ENCODE measurements at places on chromosomes 11 and 22.

GRCh38 chr11:68471360-68472340, 11.1 kb downstream of the PPP6R3 start:
- no peak for DNase-seq

GRCh38 chr11:12090761-12091258, 19.6 kb upstream of the MICAL2 start:
- peak; percentile 64 for DNase-seq

- no peak for DNase-seq
These were observed at the start of gene CD6 for GRCh38 chr11:60971520-60971919. Gene CD6 (plus strand): TSS chr11:60971680. CDS start chr11:60971866, 186 bp downstream.

DNA sequence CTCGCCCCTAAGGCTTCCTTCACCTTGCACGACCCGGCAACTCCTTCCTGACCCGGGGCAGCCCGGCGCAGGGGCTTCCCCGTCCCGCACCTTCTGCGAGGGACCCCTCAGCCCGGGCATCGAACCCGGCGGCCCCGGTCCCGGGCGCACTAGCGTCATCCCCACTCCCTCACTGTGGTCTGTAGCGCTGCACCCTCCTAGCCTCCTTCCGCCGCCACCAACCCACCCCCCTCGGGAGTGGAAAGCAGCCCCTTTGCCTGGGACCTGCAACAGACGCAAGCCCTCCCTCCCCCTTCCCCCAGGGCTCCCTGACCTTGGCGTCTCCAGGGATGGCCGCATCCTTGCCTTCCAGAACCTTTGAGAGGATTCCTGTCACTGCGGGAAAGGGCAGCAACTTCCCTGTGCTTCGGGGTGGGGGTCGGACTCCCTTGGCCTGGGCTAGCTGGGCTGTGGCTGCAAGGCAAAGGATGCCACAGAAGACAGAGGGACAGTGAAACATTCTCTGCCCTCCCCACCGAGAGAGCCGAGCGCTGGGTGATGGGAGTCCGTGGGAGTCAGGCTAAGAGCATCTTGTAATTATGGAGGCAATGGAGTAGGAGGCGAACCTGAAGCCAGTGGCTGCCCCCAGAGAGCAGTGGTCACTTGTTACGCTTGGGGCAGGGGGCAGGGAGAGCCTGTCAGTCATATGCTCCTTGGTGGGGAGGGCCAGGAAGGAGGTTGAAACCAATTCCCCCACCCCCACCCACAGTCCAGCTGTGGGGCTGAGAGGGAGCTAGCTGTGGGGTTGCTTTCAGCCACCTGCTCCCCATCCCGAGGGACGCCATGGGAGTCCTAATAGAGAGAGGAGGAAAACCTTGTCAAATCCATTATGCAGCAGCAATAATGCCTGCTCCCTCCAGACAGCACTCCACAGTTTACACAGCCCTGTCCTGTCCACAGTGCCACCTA, 920 bp downstream of the TMEM132A start:
- no peak for DNase-seq

DNA sequence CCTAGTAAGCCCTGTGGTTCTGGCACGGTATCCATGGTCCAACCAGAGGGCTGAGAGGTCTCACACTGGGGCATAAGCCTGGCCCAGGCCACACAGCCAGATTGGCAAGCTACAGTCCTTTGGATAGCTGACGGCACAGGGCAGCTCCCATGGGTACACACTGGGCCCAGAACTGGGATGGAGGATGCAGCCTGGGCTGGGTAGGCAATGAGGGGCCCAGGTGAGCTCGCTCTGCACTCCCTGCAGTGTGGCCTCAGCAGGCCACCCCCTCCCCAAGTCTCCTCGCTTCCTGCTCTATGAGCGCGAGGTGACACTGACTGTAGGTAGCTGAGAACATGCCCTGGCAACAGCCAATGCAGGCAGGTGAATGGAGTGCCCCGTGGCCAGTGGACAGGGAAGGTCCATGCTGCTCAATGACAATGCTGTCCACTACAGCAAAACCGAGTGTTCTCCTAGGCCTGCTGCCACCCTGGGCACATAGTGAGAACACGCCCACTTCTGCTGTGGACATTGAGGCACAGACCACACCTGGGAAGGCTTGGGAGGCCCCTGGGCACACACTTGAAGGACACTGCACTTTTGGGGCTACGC, 3.8 kb downstream of the ARVCF start:
- DNase-seq = no peak

- DNase-seq = no peak
These were observed 35.4 kb downstream of the NFAM1 start for GRCh38 chr22:42396621-42397331.

GRCh38 chr11:133965031-133965601, 8.3 kb upstream of the IGSF9B start:
- no peak for DNase-seq

DNA sequence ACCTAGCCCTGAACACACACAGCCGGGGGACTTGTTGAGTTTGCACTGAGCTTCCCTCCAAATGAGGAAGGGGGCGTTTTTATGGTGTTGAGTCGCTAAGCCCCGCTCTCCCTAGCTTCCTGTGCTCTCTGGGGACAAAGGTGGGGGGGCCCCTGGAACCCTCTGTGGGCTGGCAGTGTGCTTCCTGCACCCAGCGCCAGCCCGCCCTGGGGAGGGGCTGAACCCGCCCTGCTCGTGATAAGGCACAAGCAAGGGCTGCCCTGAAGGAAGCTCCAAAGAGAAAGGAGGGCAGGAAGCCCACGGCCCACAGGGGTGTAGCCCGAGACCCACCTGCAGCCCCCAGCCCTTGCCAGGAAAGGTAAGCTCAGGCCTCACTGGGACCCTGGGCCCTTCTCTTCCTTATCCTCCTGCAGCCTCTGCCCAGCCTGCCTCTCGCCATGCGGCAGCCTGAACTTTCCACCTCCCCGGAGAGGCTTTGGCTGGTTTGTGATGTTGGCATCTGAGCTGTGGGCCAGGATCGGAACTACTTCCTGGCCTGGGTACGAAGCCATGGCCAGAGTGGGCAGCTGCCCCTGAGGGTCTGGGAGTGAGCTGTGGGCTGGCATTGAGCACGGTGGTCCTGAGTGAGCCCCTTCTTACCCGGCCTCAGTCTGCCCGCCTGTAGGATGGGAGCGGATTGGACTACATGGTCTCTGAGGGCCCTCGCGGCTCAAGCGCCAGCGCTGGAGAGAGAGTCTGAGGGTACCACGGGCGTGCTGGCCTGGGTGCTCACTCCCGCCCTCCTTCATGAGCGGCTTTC, at the start of gene FERMT3:
Gene FERMT3, plus strand, starts transcription at position 265 of the 799 bp plus-strand sequence. CDS start 644 bp downstream, outside the sequence.
- DNase-seq = peak; percentile 87

DNA sequence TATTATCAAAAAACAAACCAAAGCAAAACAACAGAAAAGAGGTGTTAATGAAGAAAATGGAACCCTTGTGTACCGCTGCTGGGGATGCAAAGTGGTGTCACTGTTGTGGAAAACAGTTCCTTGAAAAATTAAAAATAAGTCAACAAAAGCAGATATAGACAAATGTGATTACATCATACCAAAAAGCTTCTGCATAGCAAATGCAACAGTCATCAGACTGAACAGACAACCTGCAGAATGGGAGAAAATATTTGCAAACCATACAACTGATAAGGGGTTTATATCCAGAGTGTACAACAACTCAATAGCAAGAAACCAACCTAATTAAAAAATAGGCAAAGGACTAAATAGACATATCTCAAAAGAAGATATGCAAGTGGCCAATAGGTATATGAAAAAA, 22.9 kb upstream of the CARS1 start:
- no peak for DNase-seq

DNA sequence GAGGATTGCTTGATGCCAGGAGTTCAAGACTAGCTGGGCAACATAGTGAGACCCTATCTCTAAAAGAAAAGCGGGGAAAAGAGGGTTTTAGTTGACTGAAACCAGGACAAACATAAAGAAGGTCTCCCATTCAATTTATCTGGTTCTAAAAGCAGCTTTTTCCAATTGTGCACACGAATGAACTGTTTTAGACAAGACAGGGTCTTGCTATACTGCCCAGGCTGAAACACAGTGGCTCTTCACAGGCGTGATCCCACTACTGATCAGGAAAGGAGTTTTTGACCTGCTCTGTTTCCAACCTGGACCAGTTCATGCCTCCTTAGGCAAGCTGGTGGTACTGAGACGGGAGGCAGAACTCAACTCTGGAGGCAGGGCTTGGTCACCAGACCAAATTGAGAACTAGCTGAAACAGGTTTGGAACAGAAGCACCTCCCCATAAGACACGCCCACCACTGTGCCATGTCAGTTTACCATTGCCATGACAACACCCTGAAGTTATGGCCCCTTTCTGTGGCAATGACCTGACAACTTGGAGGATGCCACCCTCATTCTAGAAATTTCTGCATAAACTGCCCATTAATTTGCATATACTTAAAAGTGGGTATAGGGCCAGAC, 2.8 kb upstream of the NUCB2 start:
- peak; percentile 35 for DNase-seq

DNA sequence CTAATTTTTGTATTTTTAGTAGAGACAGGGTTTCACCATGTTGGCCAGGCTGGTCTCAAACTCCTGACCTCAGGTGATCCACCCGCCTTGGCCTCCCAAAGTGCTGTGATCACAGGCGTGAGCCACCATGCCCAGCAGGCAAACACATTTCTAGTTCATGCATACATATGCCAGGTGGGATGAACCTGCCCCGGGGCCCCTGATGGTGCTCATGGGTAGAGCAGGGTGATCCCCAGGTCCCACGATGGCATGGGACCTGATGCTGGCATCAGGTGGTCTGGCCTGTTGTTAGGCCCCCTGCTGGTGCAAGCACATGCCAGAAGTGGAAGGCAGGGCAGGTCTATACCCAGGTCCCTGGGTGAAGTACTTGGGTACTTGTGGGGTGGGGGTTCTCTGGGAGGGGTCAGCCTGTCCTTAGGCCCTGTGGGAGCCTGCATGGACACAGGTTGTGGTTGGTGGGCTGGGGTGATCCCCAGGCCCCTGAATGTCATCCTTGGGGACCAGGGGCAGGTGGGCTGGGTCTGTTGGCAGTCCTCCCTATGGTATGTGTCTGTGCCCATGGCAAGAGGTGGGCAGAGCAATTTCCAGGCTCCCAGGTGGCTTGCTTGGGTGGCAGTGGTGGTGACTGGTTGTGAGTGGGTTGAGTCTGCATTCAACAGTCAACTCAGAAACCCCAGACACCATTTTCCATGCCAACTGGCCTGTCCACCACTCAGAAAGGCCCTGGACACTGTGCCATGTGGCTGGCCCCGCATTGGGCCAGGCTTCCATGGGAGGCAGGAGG, 9.6 kb upstream of the RGL4 start:
- peak; percentile 9 for DNase-seq

DNA sequence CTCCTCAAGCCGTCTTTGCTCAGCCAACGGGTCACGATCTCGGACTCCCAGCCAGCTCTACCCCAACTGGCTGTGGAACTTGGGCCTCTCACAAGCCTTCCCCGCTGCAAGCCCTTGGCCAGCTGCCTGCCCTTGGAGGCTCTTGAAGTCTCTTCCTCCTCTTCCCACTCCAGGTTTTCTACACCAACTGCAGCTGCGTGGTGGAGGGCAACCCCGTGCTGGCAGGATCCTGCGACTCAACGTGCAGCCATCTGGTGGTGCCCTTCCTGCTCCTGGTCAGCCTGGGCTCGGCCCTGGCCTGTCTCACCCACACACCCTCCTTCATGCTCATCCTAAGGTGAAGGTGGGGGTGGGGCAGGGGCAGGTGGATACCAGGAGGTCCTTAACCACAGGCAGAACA, 40.5 kb upstream of the TPBGL start:
- no peak for DNase-seq

DNA sequence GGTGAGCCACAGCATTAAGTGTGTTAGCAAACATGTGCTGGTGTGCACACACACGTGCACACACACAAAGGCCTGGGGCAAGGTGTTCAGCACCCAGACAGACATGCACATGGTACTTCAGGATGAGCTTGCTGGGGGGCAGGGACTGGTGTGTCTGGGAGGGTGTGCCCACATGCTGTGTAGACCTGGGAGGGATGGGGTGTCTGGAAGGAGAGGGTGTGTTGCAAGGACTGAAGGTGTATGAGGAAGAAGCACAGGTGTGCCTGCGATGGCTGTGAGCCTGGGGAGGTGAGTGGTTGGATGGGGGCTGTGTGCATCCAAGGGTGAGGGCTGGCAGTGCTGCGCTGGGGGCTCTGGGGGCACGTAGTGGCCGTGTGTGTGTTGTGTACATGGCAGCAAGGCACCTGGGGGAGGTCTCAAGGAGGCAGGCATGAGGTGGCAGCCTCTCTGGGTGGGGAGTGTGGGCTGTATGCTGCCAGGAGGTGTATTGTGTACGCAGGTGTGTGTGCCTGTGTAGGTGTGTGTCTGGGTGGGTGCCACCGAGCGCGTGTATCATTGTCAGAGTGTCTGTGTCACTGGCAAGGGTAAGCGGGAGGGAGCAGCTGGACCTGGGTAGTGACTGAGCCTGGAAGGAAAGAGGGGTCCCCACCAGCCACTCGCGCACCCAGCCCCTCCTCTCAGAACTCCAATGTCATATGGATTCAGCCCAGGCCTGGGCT, 2.2 kb downstream of the NRXN2 start:
- DNase-seq = peak; percentile 7

- no peak for DNase-seq
These were observed 1.0 kb downstream of the CCDC86 start for GRCh38 chr11:60842668-60843600.

DNA sequence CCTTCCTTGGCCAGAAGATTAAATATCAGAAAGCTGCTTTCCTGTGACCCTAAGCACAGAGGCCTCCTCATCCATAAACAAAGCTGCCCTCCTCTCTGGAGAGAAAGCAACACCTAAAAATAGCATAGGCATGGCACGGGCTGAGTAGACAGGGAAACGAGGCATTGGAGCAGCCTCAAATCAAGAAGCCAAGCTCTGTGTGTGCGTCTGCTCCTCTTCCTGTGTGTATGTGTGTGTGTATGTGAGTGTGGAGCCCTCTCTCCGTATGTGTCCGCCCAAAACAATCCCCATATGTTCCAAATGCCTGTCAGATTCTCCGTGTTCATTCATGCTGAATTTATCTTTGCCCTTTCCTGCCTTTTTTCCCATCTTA, 24.0 kb downstream of the KCNJ5 start:
- DNase-seq = no peak

GRCh38 chr22:44360668-44361381, 48.1 kb upstream of the SHISAL1 start:
- peak; percentile 61 for DNase-seq

DNA sequence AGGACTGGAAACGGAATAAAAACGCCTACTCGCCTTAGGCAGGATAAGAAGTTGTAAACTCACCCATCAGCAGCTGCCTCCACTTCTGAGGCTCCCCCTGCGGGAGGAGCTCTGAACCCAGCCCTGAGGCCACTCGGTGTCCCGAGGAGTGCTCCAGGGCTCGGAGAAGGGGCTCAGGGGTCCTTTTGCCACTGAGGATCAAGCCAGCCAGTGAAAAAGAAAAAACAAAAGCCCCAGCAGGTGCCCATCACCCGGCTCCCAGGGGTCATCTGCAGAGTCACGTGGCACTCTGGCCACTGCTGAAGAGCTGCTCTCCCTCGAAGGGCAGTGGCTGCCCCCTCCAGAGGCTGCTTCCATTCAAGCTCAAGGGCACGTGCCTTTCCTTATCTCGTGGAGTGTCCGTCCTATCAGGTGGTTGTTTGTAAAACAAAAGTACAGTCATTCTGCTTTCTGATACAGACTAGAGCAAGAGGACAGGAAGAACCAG, 29.0 kb downstream of the NUP50 start:
- no peak for DNase-seq

GRCh38 chr11:134481933-134482527, 70.0 kb upstream of the B3GAT1 start:
- no peak for DNase-seq
